ENCODE measurements at places on chromosomes 1 and 21. TPM values are rescaled to one million over a fixed set of nuclear protein-coding genes. Genes with fewer than 3 reads are reported as not detected.

GRCh38 chr1:19240673-19241538 lies 10.4 kb downstream of the EMC1 start:
- peak; percentile 58 for DNase-seq

- no peak for DNase-seq
These were observed 8.9 kb upstream of the FMO3 start for GRCh38 chr1:171081763-171082201.

DNA sequence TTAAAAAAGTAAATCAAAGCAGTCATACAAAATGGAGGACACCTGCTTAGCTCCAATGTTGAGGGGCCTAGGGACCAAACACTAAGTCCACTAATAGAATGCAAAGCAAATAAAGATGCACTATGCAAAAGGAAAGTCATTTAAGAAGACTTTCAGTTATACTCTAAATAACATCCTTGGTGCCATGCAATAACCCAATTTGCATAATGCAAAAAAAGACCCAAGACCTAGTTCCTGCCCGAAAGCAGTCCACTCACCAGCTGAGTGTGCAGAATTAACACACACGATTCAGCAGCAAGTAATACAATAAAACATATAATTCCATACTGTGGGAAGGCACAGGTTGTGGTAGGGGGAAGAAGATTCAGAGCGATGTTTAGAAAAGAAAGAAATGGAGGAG lies 101.8 kb downstream of the TGFBR3 start:
- no peak for DNase-seq

DNA sequence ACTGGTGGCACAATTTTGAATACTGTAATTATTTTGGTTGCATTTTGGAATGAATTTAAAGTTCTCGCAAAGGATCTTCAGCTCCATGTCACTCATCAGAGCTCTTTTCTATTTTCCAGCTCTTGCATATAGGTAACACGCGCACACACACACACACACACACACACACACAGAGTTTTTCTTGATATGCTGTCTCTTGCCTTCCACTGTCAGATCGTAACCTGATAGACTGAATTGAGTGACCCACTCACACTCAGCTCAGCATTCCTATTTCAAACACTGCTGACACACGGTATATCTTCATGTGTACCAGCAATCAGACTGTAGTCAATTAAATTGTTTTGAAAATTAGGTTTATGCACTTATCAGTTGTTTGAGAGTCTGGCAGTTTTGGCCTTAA lies 214.1 kb downstream of the PBX1 start:
- DNase-seq: no peak

GRCh38 chr1:207007352-207008033 lies 25.1 kb downstream of the C1orf116 start:
- DNase-seq: peak; percentile 96

DNA sequence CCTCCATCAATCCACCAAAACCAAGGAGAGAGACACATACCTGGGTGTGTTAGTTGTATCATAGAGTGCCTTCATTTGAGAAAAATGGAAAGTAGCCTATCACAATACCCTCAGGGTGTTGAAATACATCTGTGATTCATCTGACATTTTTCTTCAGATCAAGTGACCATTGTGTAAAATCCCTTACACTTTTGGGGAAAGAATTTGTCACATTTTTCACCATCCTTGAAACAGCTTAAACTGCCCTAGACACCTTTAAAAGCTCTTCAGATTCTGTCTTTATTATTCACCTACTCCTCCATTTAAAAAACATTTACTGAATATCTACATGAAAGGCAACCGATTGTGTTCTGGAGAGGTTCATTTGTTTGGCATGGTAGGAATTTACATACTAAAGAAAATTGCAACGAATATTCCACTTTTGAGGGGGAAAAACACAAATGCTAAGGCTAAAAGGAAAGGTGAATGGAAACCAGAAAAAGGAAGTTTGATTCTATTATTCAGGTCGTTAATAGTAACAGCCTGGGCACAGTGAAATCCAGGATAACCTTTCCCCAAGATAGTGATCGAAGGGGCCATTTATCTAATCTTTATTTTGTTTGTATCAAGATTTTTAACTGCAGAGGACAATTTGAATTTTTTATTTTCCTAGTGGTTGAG lies 70.4 kb upstream of the SAMSN1 start:
- peak; percentile 56 for DNase-seq

Gene TSPAN2
- total RNA-seq: 1.0 TPM

DNA sequence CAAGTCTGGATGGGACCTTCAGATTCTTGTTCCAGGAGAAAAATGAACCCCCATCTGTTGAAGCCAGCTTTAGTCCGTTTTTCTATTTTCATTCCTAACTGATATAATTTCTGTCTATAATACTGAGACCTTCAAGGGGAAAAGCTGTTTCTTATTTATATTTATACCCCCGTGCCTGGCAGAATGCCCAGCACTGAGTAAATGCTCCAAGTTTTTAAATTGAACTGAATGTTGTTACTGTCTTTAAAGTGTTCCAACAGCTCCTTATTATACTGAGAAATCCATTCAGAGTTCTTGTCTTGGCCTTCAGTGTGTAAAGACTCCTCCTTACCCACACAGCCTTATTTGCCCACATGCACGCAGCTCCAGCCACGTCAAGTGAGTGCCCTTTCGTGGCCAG lies 178.6 kb upstream of the HMGB4 start:
- DNase-seq: no peak

Gene OR2T2
- not detected for total RNA-seq

DNA sequence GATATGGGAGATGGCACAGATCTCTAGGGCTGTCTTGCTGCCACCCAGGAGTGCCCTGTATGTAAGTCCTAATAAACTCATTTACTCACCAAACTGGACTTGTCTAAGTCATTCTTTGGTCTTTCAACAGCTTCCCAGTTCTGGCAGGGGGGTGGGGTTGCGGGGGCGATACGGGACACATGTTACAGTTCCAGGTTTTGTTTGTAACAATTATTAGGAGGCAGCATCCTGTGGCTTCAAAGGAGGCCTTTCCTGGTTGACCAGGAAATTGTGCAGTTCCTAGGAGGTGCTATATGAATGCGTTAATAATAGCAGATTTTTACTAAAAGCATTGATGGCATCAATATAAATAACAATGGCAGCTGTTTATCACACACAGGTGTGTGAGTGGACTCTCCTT lies 42.7 kb upstream of the TRIM45 start:
- DNase-seq: no peak

Gene PEA15
- 132 TPM for total RNA-seq

- no peak for DNase-seq
These were observed 334.5 kb downstream of the NUF2 start for GRCh38 chr1:163656095-163656759.

GRCh38 chr1:56065729-56066128 lies 513.6 kb downstream of the PLPP3 start:
- DNase-seq: no peak

GRCh38 chr1:81703756-81704463 lies 96.8 kb upstream of the ADGRL2 start:
- peak; percentile 75 for DNase-seq

GRCh38 chr1:101022294-101022693 lies 3.3 kb downstream of the DPH5 start:
- DNase-seq: peak; percentile 51

DNA sequence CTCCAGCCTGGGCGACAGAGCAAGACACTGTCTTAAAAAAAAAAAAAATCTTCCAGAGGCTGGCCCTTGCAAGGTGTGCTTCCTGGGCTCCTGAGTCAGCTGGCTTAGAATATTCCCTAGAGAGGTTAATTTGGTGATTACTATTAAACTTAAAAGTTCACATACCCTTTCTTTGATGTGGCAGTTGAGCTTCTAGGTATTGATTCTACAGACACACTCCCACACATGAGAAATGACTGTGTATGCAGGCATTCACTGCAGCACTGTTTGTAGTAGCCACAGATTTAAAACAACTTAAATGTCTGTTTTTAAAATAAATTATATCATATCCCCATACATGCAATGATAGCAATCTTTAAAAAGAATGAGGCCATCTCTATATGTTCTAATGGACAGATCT lies 93.4 kb downstream of the GDAP2 start:
- DNase-seq: no peak

GRCh38 chr1:151613282-151613780 lies 1.5 kb downstream of the SNX27 start:
- DNase-seq: no peak

- no peak for DNase-seq
These were observed 426.7 kb downstream of the KCNT2 start for GRCh38 chr1:196181594-196181878.

- DNase-seq: peak; percentile 36
These were observed at the start of gene CFH for GRCh38 chr1:196651637-196652215. Gene CFH, plus strand, starts transcription at chr1:196652043. Its CDS starts 75 bp downstream, at chr1:196652118.

Gene SPRR2F
- not detected for total RNA-seq

- no peak for DNase-seq
These were observed 5.2 kb downstream of the SELENON start for GRCh38 chr1:25804964-25805862.

Gene RGS18
- total RNA-seq: 0.27 TPM

- no peak for DNase-seq
These were observed 143.1 kb downstream of the ZSCAN20 start for GRCh38 chr1:33615546-33615945.

DNA sequence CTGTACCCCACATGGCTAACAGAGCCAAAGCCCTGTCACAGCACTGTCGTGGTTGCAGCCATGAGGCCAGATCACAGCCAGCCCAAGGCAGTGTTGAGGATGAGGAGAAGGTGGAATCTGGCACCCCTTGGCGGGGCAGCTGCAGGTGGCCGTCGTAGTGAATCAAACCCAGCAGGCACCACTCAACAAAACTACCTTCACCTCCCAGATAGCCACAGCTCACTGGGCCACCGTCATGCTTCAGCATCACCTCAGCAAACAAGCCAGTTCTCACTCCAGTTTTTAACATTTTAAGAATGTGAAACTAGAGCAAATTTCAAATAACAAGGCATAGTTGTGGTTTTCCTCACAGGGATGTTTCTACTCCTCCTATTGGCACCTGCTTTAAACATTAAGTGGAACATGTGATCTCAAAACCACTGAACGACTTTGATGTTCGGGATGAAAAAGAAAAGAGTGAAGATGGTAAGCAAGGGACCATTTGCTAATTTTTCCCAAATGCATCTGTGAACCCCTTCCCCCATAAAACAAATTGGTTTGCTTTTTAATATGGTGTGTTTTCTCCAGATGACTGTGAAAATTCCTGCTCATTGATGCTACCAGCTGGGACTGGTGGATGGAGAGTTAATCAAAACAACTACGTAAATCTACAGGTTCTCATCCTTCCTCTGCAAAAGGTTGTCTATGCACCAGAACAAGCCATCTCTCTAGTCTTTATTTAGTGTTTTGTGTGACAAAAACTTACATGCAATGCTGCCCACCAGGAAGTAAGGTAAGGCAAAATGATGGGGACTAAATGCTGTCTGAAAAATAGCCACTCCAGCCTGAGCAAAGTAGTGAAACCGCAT lies 45.5 kb downstream of the TOR1AIP2 start:
- no peak for DNase-seq

Gene TSPEAR
- not detected for total RNA-seq

DNA sequence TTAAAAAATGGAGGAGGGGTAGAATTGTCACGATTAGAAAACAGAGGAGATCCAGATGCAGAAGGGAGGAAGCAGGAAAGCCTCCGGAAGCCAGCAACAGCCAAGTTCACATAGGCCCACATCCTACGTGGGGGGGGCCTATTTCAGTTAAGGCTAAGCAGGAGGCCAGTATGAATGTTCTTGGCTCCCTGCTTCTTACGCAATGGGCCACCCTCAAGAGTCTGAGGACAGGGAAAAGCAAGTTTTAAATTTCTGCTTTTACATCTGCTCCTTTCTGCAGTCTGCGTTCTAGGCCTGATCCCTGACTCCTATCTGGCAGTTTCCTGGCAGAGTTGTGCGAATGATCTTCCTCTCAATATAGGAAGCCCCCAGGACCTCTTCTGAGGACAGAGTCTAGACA lies 30.6 kb downstream of the RABIF start:
- no peak for DNase-seq

GRCh38 chr1:183734543-183735036 lies 70.3 kb upstream of the RGL1 start:
- DNase-seq: no peak

GRCh38 chr1:154730986-154731489 lies 123.1 kb upstream of the ADAR start:
- DNase-seq: no peak

- DNase-seq: no peak
These were observed 78.0 kb upstream of the ATP5PO start for GRCh38 chr21:33993286-33994231.

DNA sequence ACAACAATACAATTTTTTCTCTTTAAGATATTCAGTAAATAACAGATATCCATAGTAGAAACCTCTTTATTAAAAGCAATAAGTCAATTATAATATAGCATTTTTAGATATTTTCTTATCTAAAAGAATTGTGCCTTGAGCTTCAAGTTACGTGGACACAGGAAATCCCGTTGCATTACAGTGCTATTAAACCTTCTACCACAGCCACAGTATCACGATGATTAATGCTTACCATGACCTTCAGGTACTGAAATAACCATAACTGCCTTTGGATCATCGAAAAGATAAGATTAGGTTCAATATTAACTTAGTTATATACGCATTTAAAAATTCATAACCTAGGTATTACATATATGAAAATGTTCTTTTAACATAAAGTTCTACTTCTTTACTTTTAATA lies 17.9 kb downstream of the B3GALNT2 start:
- no peak for DNase-seq

- DNase-seq: no peak
These were observed 41.0 kb upstream of the SCAF4 start for GRCh38 chr21:31772674-31773555.

DNA sequence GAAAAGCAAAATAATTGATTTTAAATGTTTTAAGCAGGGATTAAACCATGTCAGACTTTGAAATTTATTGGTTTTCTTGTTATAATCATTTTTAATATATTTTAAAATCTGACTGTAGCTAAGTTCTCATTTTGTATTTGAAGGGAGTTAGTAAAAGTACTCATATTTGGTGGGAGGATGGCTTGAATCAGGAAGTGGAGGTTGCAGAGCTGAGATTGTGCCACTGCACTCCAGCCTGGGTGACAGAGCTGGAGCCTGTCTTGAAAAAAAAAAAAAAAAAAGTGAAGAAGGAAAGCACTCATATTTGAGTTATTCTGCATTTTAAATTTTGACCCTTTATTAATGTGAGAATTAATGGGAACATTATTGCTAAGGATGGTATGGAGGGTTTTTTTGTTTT lies 106.0 kb downstream of the RABGAP1L start:
- no peak for DNase-seq

Gene TRNP1
- total RNA-seq: 99.0 TPM

Gene GUCA2A
- not detected for total RNA-seq

GRCh38 chr1:189431447-189431846 lies 1046.2 kb downstream of the BRINP3 start:
- no peak for DNase-seq

DNA sequence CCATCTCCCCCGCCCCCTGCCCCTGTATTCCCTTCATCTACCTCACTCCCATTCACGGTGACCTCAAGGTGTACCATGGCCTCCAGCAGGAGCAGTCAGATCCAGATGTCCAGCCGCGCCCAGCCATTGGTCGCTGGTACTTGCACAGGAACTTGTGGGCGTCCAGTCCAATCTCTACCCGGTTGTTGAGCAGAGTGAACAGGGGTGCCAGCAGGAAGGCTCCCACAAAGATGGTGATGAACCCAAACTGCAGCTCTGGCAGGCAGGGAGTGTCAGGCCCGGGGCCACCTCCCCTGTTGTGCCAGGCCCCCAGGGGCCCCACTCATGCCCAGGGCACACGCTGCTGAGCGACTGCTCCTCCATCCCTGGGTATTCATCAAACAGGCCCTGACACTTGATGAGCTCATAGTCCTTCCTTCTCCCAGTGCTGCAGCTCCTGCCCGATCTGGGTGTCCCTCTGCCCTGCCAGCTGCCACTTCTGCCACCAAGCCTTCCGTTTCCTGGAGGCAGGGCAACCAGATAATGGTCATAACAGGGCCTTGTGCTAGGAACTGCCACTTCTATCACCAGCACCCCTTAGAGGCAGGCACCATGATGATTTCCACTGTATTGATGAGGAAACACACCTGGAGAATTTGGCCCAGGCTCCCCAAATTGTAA lies 5.7 kb upstream of the ARHGEF19 start:
- DNase-seq: no peak

All from mammary epithelial cell (primary cell).